CD4-positive, alpha-beta T cell treated with Interleukin-12 subunit alpha and Interleukin-12 subunit beta, for 1 hour (primary cell): ENCODE measurements at places on chromosomes 1 and 21.

DNA sequence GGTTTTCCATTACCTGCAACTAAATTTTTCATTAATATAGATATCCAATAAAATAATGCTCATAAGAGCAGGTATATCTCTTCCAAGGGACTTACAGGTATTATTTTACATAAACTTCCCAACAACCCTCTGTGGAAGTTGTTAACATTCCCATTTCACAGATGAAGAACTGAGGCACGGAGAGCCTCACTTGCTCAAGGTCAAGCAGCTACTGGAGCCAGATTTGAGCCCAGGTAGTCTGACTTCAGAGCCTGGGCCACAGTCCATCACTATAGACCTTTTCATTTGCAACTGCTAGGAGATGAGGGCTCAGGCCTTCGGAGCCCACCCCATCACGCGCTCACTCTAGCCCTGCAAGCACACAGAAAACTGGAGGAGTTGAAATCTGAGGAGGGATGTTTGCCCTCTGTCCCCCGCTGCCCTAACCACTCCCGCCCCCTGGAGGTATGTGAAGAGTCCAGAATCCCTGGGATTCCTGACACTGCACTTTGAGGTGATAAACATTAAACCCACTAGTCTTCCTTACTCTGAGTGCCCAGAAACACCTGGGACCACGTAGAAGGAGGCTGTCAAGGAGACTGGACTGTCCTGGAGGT, 11.7 kb upstream of the ALPL start:
- DNase-seq: no peak

- peak; percentile 90 for DNase-seq
These were observed 9.3 kb downstream of the MASP2 start for GRCh38 chr1:11037740-11038182.

DNA sequence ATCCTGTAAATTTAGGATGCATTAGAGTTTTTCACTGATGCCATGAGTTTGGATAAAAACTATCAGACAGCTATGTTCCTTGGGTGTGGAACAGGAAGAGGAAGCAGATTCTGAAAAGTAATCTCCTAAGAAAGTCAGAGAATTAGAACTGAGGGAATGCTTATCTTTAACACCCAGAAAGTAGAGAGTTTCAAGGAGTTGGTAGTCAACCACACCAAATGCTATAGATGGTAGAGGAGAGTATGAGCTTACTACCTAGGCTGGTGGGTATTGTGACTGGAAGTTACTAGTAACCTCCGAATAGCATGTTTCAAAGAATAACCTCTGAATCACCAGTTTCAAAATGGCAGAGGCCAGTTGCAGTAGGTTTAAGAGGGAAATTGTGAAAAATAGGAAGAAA, 288.0 kb downstream of the HMCN1 start:
- no peak for DNase-seq

DNA sequence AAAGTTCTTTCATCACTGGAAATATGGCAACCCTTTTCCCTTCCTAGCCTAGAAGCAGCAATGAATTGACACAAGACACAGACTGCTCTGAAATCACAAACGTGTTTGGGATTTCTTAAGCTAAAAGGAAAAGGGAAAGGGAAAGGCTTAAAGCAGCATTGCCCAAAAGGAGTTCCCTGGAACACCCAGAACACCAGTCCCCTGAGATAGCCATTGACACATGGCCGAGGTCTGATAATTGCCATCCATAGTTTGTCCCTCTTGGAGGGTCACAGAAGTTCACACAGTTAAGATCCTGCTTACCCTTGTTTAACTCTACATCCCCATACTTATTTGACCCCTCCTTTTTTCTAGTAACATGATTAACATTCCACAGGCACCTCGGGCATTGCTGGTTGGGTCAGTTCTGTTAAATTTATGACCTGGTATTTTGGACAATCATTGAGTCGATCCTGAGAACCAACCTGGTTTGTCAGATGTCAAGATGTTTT, 72.9 kb downstream of the ZNF281 start:
- no peak for DNase-seq

DNA sequence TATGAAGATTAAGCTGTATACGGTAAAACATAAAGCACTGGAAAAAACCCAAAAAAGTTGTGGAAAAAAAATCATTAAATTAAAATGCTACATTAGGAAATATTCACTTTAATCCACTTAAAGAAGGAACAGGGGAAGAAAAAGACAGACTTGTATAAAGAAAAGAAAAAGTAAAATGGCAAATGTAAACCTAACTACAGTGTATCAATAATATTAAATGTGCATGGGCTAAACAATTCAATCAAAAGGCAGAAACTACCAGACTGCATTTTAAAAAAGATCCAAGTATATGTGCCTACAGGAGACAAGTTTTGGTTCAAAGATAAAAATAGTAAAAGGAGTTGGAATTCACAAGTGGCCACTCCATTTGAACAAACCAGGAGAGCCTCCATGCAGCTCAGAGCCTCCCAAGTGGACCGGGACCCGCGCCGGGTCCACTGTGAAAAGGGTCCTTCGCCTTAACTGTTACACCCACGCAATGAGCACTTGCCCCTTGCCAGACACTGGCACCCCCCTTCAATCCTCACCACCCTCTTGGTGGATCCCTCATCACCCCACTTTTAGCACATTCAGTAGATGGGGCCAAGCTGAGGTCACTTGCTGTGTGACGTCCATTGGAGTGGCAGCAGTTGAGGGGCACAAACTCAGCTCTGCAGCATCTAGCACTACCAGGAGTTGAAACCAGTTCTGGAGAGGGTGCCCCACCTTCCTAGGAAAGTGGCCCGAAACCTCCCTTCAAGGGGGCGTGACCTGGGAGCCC, 898 bp downstream of the C1orf174 start:
- no peak for DNase-seq

DNA sequence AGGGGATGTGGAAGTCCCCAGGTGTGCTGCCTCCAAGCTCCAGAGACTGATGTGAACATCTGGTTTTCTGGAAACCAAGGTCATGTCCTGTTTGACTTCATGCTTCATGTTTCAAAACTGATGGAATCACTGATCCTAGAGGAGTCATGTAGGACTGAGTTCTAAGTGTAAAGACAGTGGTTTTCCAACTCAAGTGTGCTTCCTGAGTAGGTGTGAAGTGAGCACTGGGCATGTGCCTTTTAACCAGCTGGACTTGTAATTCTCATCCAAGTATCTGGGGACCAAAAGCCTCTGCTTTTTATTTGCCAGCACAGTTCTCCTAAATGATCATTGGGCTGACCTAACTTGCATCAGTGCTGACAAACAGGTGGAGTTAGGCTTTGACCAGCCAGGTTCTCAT, 36.9 kb downstream of the ABCA4 start:
- DNase-seq: no peak

GRCh38 chr1:58059789-58060188, 486.7 kb downstream of the OMA1 start:
- DNase-seq: no peak

DNA sequence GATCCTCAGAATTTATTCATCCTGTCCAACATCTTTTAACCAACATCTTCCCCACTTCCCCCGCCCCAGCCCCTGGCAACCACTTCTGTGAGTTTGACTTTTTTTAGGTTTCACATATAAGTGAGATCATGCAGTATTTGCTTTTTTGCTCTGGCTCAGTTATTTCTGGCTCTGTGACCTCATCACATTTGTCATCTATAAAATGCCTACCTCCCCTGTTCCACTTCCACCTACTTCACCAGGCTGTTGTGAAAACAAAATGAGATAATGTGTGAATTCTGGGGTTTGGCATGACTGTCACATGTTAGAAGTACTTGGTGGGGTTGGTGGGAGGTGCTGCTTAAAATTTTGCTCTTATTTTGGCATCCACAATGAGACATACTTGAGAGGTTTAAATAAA, 18.4 kb downstream of the HHAT start:
- DNase-seq: no peak

DNA sequence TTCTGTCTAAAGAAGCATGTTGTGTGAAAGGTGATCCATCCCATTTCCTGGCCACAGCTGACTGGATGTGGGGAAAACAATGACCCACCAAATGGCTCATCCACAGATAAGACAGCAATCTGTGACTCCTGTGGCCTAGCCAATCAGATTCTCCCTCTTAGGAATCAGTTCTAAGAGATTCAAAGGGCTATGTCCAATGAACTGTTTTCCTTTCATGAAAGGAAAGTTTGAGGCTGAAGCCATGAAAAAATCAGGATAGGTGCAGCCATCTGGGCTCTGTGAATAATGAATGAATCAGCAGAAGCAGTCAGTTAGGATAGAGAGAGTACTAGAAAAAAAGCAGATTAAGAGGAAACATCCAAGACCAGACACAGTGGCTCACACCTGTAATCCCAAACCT, 164.7 kb downstream of the NRIP1 start:
- DNase-seq: no peak

GRCh38 chr1:161393151-161393550, 25.5 kb upstream of the CFAP126 start:
- no peak for DNase-seq

GRCh38 chr1:231625975-231626534, 535 bp upstream of the DISC1 start:
- no peak for DNase-seq

DNA sequence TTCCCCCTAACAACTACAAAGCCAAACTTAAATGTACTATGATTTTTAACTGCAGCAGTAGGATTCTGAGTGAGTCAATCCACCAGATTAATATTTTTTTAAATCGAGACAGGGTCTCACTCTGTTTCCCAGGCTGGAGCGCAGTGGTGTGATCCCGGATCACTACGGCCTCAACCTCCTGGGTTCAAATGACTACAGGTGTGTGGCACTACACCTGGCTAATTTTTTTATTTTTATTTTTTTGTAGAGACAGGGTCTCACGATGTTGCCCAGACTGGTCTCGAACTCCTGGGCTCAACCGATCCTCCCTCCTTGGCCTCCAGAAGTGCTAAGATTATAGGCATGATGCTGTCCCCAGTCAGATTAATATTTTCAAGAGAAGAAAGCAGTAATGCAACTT, 88.1 kb downstream of the SLC45A1 start:
- DNase-seq: no peak

GRCh38 chr1:98705591-98705990, 44.1 kb downstream of the SNX7 start:
- no peak for DNase-seq

- no peak for DNase-seq
These were observed 2.6 kb downstream of the INAVA start for GRCh38 chr1:200897259-200897658.
